ENCODE measurements at places on chromosomes 5 and 9.

GRCh38 chr5:153952893-153953292 lies 85.8 kb downstream of the FAM114A2 start:
- no peak for DNase-seq

DNA sequence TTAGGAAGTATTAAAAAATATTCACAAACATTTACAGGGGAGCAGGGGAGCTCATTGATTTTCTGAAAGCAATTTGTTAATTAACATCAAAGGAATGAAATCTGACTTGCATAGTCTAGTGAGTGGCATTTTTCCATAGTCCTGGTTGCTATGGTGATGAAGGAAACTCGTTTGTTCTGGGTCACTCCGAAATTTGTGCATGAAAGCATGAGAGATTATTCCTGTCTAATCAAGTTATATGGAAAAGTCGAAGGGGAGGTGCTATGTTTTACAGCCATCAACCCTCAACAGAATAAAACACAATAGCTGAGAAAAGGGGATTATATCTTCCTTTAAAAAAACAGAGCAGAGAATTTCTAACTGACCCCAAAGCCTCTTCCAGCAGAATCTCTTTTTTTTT lies 1495.7 kb upstream of the WWC1 start:
- no peak for DNase-seq

- no peak for DNase-seq
These were observed 169.3 kb downstream of the MACROH2A1 start for GRCh38 chr5:135229679-135230132.

DNA sequence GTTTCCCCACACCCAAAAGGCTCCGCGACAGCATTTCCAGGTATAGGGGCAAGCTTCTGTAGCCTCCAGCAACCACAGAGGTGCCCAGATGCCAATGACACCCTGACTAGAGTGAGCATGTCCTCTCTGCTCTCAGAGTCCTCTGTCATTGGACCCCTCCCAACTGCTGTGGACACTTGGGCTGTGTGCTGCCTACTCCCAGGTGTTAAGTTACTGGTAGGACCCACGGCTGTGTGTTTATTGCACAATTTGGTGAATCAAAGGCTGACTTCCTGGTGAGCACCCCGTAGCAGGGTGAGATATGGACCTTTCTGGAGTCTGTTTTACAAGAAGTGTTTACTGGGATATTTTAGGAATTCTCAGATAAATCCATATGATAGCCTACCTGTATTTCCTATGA lies 36.0 kb downstream of the SH3GL2 start:
- DNase-seq: no peak

DNA sequence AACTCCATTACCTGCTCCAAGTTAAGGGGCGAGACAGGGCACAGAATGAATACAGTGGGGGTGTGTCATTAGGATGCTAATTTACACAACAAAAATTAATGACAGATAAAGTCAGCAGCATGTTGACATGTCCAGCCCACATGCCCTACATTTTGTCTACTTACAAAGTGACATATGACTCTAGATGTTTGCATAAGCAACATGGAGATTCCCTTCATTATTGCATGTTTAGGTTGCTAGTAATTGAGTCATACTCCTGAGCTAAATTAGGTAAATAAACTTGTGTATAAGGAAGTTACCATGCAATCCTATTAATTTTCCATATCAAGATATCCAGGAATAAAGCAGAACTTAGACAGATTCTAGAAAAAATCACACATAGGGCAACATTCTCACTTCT lies 232.2 kb downstream of the PDE4D start:
- DNase-seq: no peak

- DNase-seq: no peak
These were observed 439.4 kb upstream of the ZNF462 start for GRCh38 chr9:106423575-106423974.

DNA sequence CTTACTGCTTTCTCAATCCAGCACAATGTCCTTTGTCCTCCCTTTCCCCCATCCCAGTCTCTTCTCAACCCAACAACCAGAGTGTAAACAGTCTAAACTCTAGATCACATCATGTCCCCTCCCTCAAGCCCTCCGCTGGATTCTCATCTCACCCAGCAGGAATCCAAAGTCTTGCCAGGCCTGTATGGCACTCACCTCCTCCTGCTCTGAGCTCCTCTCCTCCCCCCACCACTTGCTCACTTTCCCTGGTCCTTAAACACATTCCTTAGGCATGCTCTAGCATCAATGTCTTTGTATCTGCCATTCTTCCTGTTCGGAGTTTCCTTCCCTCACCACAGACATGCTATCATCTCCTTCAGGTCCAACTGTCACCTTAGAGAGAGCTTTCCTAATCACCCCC lies 78.8 kb downstream of the NIPSNAP3B start:
- no peak for DNase-seq

DNA sequence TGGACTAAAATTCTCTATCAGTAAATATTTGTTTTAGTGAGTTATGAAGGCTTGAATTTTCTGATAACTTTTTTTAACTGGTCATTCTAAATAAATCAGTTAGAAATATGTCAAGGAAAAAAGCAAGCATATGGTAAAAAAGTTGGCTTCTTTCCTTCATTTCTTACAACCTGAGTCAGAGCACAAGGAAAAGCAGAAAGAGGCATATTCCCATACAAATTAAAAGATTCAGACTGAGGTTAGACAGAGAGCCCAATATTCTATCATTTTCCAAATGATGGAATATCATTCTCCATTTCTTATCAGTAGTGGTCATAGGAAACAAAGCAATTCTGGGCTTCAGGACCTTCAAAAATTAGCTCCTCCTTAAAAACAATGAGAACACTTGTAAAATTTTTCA lies 732.1 kb downstream of the MAT2B start:
- no peak for DNase-seq

DNA sequence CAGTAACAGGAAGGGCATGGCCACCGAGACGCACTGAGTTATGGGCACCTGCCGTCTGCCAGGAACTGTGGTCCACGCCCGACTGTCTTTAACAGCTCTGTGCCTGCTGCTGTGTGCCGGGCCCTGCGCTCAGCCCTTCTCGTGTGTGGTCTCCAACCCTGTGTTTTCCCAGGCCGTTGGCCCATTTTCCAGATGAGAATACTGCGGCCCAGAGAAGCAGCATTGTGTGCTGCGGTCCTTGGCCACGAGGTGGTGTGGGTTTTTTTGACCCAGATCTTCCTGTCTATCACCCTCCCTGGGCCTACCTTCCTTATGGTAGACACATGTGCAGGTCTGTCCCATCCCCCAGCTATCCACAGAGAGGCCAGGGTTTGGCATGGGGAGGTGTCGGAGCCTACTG lies 47.0 kb downstream of the RXRA start:
- DNase-seq: no peak

DNA sequence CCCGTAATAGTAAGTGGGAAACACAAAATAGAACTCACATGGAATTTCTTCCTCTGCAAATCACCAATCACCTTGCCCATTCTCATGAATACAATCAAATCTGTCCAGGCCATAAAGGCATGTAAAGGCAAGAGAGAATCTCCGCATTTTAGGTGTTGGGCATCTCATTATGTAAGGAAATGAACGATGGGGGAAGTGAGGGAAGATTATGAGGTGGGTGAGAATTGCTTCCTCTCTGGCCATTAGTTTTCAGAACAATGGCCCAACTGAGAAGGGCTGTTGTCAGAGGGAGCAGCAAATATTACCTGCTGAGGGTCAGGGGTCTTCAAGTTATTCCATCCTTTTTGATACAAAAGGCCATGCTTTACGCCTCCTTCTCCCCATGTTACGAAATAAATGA lies 455.1 kb downstream of the ARHGEF28 start:
- DNase-seq: no peak

DNA sequence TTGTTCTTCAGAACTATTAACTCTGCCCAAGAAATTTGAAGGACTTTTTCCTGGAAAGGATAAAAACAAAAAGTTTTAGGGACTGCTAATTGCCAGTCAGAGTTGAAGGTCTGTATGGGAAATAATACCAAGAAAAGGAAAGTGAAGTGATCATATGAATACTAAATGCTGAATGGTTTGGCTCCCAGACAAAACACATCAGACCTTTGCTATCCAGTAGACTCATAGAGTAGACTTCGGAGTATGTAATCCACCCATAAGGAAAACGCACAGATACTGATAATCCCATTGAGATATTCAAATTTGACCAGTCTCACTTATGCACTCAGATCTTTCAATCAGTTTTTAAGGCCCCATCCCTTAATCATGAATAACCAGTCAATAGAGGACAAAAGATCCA lies 319.0 kb upstream of the PTGER4 start:
- DNase-seq: no peak

GRCh38 chr5:172389578-172390112 lies 64.7 kb downstream of the SH3PXD2B start:
- no peak for DNase-seq

GRCh38 chr5:52734557-52734956 lies 53.2 kb upstream of the ITGA1 start:
- no peak for DNase-seq

GRCh38 chr5:107385708-107386107 lies 285.0 kb downstream of the EFNA5 start:
- no peak for DNase-seq

DNA sequence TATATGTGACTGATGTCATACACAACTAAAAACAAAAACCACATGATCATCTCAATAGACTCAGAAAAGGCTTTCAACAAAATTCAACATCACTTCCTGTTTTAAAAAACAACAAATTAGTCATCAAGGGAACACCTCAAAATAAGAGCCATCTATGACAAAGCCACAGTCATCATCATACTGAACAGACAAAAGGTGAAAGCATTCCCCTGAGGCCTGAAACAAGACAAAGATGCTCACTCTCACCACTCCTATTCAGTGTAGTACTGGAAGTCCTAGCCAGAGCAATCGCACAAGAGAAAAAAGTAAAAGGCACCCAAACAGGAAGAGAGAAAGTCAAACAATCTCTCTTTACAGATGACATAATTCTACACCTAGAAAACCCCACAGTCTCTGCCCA lies 893.5 kb upstream of the EDIL3 start:
- no peak for DNase-seq

- no peak for DNase-seq
These were observed 6.9 kb downstream of the LPCAT1 start for GRCh38 chr5:1516615-1517601.

DNA sequence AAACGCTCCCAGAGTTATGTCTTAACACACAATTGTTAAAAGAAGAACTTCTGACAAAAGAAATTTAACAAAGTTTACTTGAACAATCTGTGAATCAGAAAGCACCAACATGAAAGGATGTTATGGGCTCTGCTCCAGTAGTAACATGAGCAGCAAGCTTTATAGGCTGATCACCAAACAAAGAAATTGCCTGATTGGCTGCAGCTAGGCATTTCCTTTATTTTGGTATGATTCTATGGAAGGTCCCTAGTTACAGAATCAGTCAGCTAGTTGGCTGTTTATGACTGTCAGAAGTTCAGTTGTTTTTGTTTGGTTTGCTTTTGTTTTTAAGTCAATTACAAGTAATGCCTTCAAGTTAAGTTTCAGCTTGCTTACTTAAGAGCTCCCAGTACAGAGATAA lies 102.4 kb upstream of the SMC2 start:
- no peak for DNase-seq

DNA sequence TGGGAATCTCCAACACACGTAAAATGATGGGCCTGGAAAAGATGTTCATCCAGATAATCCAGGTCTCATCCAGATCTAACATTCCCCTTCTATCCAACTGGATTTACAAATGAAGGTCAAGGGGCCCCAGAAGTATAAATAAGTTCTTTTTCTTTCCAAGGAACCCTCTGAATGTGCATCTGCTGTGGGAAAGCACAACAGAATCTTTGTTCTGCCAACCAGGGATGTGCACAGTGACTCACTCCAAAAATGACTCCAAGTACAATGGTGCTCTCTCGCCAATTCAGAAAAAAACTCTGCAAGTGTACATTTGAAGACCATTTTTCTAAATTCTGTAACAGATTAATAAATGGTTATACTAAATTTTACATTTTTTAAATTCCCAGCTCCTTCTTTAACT lies 12.4 kb downstream of the RAPGEF6 start:
- no peak for DNase-seq

- DNase-seq: no peak
These were observed 1.4 kb downstream of the ANKRA2 start for GRCh38 chr5:73564018-73564417.

- no peak for DNase-seq
These were observed 50.0 kb upstream of the ADAMTSL1 start for GRCh38 chr9:18423791-18424531.

DNA sequence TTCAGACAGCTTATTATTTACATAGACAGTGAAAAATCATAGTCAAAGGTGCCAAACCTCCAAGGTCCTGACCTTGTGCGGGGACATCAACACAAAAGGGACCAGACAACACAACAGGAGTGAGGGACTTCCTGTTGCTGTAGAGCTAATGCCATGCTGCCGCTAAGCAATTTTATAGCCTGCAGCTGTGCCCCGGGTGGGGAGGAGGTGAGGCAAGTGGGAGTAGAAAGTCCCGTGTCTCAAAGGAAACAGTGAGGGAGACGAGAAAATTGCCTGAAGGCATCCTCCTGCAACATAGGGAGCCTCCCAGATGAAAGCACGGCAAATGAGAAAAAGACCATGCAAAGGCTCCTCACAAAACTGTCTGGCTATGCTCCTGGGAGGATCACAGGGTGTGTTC lies 58.8 kb downstream of the CAAP1 start:
- DNase-seq: no peak

GRCh38 chr9:26723486-26723885 lies 169.1 kb downstream of the CAAP1 start:
- DNase-seq: no peak

- no peak for DNase-seq
These were observed 109.5 kb upstream of the MAN2A1 start for GRCh38 chr5:109580225-109580624.
